ENCODE measurements at places on chromosomes 1 and 21.

DNA sequence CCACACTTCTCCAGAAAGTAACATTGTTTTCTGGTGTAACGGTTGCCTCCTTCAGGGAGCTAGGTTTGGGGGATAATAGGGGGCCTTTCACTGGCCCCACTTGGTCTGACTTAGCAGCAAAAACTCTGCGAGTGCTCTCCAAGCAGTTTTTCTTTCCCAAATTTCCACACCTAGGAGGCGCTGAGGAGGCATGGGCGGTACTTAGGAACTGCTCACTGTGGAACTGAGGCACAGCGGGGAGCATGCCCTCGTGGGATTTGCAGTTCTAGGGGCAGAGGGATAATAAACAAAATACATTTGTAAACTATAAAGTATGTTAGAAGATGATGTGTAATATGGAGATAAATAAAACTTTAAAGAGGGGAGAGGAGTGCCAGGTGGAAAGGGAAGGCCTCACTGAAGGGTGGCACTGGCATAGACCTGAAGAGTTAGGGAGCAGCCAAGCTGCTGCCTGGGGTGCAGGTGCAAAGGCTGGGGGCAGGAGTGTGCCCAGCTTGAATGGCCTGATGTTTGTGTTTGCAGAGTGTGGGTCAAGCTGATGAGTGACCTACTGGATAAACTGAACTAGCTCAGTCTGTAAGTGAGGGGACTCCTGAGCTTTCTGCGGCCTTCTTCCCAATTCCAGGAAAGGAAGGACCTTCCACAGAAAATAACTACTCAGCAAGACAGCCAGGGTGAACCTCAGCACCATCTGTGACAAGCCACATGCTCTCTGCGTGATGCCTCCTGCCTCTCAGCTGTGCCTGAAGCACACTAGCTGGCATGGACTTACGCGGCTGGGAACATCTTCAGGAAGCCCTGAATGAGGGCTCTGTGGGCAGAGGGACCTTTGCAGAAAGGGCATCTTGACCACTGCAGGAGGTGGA lies 1.9 kb downstream of the EPHX1 start:
- no peak for DNase-seq

- no peak for DNase-seq
Measured at GRCh38 chr1:1061682-1062345, 12.3 kb downstream of the RNF223 start.

DNA sequence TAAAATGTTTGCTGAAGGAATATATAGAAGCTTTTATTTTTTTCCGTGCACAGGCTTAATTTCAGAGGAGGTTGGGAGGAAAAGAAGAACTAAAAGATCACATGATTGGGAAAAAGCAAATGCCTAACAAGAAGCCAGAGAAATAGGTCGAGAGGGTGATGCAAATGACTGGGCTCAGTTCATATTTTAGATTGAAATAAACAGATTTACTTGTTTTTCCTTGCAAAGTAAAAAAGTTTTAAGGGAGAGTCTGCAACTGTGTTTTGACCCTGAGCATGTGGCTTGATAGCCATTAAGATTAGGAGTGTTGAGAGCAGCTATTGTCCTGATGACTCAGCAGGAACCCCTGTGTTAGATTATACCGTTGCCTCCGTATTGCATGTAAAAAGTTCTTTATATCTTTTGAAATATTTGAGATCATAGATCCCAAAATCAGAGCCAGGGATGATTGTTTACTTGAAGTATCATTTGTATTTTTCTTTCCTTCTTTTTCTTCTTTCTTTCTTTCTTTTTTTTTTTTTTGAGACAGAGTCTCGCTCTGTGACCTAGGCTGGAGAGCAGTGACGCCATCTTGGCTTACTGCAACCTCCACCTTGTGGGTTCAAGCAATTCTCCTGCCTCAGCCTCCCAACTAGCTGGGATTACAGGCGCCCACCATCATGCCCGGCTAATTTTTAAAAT lies 20.2 kb downstream of the CLIC4 start:
- no peak for DNase-seq

- DNase-seq = no peak
Measured at GRCh38 chr1:93844262-93845045, 34.6 kb downstream of the DNTTIP2 start.

GRCh38 chr1:187655104-187655503 lies 826.4 kb downstream of the PLA2G4A start:
- no peak for DNase-seq

DNA sequence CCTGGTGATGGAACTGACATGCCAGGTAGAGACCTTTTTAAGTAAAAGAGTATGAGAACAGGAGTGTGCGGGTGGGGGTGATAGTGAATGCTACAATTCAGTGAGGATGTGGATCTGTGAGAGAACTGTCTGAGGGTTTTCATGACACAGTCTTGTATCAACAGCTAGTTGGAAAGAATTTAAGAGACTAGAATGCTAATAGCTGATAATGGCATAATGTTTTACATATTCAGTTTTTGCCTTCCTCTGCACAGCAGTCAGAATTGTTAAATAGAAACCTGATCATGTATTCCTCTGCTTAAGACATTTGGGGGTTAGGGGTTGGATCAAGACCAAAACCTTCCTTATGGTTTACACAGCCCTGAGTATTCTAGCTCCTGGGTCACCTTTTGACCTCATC lies 152.8 kb upstream of the ZRANB2 start:
- DNase-seq = no peak

- no peak for DNase-seq
Measured at GRCh38 chr1:83123019-83123418, 875.9 kb downstream of the TTLL7 start.

Measured in brain pericyte (primary cell).